Lower lobe of right lung (tissue), 2 donors: ENCODE measurements at places on chromosomes 2 and 18. TPM values are rescaled to one million over a fixed set of nuclear protein-coding genes. Genes with fewer than 3 reads are reported as not detected.

GRCh38 chr2:57973621-57974186, 72.9 kb upstream of the VRK2 start:
- DNase-seq, result no peak

GRCh38 chr2:160731856-160732255, 238.2 kb upstream of the RBMS1 start:
- no peak for DNase-seq

DNA sequence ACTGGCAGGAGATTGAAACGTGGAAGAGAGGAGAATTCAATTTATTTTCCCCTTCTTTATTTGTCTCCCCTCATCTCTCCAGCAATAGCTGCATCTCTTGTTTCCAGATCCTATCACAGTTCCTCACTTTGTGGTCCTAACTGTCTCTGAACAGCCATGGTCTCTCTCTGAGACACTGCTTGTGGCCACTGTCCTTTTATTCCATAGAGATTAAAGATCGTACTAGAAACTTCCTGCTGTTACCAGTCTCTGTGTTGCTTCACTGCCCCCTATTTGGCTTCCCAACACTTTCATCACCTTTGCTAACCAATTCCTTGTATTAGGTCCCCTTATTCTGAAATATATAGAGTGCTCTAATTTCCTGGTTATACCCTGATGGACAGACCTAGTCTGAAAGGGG, 48.9 kb upstream of the CAVIN2 start:
- no peak for DNase-seq

The TACR1 gene
- 1.4 TPM for total RNA-seq

DNA sequence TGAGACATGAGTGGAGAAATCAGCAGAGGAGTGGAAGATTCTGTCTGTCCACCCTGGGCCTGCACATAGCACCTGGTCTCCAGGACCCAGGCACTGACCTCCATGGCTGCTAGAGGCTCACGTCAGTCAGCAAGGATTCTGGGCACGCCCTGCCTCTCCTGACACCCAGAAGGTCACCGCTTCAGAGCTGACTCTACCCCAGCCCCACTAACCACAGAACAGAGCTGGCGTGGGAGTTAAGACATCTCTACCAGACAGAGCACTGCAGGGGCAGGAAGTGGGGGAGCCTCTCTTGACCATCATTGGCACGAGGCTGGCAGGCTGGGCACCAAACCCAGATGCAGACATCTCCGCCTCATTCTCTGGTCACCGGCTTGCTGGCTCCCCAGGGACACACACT, 3.0 kb downstream of the ADCY3 start:
- no peak for DNase-seq

The TANC1 gene
- total RNA-seq, result 39.5 TPM
